ENCODE measurements at places on chromosomes 4 and X. TPM values are rescaled to one million over a fixed set of nuclear protein-coding genes. Genes with fewer than 3 reads are reported as not detected.

GRCh38 chr4:78876568-78877320, 62.5 kb downstream of the PAQR3 start:
- no peak overlapping the region for H3K27ac ChIP-seq
- no peak for DNase-seq
- no peaks in the 10 kb centered on the region for H3K27me3 ChIP-seq
- peaks cover 11% of the 10 kb centered on the region for H3K36me3 ChIP-seq
- no peaks in the 10 kb centered on the region for H3K4me1 ChIP-seq

- peaks cover 9% of the 10 kb centered on the region for H3K4me1 ChIP-seq
- DNase-seq = no peak
- no peaks in the 10 kb centered on the region for H3K36me3 ChIP-seq
- no peak overlapping the region for H3K4me3 ChIP-seq
These were observed 21.4 kb downstream of the GAB3 start for GRCh38 chrX:154729439-154729838.

GRCh38 chr4:1082215-1083182, 30.9 kb downstream of the RNF212 start:
- H3K36me3 ChIP-seq = no peaks in the 10 kb centered on the region
- no peaks in the 10 kb centered on the region for H3K27me3 ChIP-seq
- peak overlapping the region; percentile 27 for H3K4me3 ChIP-seq
- peaks cover 7% of the 10 kb centered on the region for H3K4me1 ChIP-seq
- no peak overlapping the region for H3K27ac ChIP-seq
- DNase-seq = peak; percentile 91

DNA sequence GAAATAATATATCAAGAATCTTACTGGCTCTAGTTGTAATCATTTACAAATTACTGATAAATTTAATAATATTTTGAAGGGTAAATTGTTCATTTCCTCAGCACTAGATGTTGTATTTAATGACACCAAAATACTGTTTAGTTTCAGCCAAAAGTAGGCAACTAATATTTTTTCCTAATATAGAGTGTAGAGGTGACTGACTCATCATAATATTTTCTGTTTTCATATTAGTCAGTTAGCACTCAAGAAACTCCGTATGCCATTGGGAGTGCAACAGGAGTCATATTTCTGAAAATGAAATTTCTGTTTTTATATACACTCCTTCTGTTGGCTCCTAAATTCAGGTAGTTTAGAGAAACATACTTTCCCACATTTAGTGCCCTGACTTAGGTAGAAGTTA, 36.6 kb upstream of the PTPN13 start:
- H3K4me1 ChIP-seq = no peaks in the 10 kb centered on the region
- no peak overlapping the region for H3K27ac ChIP-seq
- no peaks in the 10 kb centered on the region for H3K27me3 ChIP-seq

GRCh38 chrX:134026565-134027311, 41.3 kb upstream of the GPC3 start:
- DNase-seq = no peak
- H3K27ac ChIP-seq = no peak overlapping the region
- peak overlapping the region; percentile 34 for H3K4me3 ChIP-seq
- H3K27me3 ChIP-seq = no peaks in the 10 kb centered on the region
- no peaks in the 10 kb centered on the region for H3K36me3 ChIP-seq

- no peak overlapping the region for H3K27ac ChIP-seq
- DNase-seq = no peak
- H3K36me3 ChIP-seq = peaks cover 6% of the 10 kb centered on the region
- H3K4me1 ChIP-seq = no peaks in the 10 kb centered on the region
These were observed 14.3 kb downstream of the FGFR3 start for GRCh38 chr4:1807332-1807777.

- DNase-seq = no peak
- H3K36me3 ChIP-seq = no peaks in the 10 kb centered on the region
- H3K27ac ChIP-seq = peak overlapping the region; percentile 70
- peak overlapping the region; percentile 55 for H3K4me3 ChIP-seq
- no peaks in the 10 kb centered on the region for H3K4me1 ChIP-seq
These were observed 18.1 kb upstream of the CHRNA9 start for GRCh38 chr4:40316782-40317635.

- H3K4me3 ChIP-seq = no peak overlapping the region
- H3K27ac ChIP-seq = no peak overlapping the region
- no peaks in the 10 kb centered on the region for H3K36me3 ChIP-seq
- no peaks in the 10 kb centered on the region for H3K27me3 ChIP-seq
These were observed 1085.3 kb upstream of the PCDH10 start for GRCh38 chr4:132063829-132064228.

GRCh38 chrX:104427693-104428092, 138.3 kb upstream of the IL1RAPL2 start:
- H3K27me3 ChIP-seq = no peaks in the 10 kb centered on the region
- no peaks in the 10 kb centered on the region for H3K4me1 ChIP-seq
- no peak overlapping the region for H3K27ac ChIP-seq
- no peak overlapping the region for H3K4me3 ChIP-seq
- DNase-seq = no peak
- no peaks in the 10 kb centered on the region for H3K36me3 ChIP-seq

- no peak within 1 kb of the TSS for H3K4me3 ChIP-seq
- no peak for DNase-seq
- H3K36me3 ChIP-seq = no peaks in the 10 kb centered on the region
- no peaks in the 10 kb centered on the region for H3K4me1 ChIP-seq
- no peak within 1 kb of the TSS for H3K27ac ChIP-seq
- no peaks in the 10 kb centered on the region for H3K27me3 ChIP-seq
These were observed at the start of gene UGT2B17 for GRCh38 chr4:68576272-68577125. Gene UGT2B17 (minus strand): TSS chr4:68576322. CDS start chr4:68568484, 7,838 bp downstream.

GRCh38 chr4:48275686-48276085, 6.0 kb upstream of the TEC start:
- H3K36me3 ChIP-seq = no peaks in the 10 kb centered on the region
- no peaks in the 10 kb centered on the region for H3K4me1 ChIP-seq
- H3K4me3 ChIP-seq = no peak overlapping the region

DNA sequence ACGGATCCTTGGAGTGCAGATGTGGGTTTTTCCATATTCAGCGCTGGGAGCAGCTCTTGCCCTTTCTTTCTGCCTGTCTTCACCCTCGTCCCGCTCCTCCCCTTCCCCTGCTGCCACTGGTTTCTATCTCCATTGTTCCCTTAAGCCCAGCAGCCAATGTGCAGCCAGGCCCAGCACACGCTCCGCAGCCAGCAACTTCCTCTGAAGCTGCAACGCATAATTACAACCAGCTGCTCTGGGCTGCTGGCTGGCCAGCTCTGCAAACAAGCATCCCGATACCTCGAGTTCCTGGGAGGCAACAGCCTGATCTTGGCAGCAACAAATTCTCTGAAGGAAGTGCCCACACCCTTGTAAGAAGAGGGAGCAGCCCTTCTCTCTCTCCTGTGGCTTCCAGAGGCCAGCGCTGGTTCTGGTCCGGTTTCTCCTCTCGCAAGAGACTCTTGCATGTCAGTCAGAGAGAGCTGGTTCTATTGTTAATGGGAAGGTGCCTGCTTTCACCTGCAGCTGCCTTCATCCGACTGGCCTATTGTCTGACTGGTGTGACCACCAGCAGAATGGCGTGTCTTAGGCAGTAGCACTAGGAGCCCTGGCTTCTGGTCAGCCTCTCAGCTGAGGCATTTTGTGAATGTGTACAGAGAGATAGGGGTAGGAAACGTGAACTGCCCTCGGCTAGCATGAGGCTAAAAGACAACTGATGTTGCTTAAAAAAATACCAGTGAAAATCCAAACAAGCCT, 83.8 kb upstream of the MAML3 start:
- no peaks in the 10 kb centered on the region for H3K36me3 ChIP-seq
- H3K27ac ChIP-seq = peak overlapping the region; percentile 62
- DNase-seq = peak; percentile 79
- peaks cover 19% of the 10 kb centered on the region for H3K4me1 ChIP-seq
- no peaks in the 10 kb centered on the region for H3K27me3 ChIP-seq
- H3K4me3 ChIP-seq = peak overlapping the region; percentile 52

DNA sequence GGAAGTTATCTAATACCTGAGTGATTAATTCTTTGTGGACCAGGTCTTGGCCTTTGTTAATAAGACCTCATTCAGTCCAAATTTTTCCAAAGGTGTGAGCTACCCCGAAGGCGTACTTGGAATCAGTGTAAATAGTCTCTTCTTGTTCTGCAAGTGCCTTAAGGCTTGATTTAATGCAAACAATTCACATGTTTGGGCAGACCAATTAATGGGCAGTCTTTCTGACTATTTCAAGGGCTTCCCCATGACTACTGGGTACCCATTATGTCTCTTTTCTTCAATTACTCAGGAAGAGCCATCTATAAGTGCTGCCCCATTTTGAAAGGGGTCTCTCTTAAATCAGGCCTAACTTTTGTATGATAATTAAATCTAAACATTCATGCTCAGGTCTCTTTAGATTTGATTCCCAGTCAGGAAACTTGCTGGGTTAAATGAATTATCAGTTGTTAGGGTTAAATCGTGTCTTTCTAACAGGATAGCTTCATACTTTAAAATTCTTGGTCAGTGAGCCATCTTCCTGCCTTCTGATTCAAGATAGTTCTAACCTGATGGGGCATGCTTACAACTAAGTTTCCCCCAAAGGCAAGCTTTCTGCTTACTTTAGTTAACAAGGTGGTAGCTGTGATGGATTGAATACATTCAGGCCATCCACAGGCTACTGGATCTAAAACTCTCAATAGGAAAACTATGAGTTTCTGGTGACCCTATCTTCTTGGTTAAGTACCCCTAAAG, 179.6 kb downstream of the CCNG2 start:
- no peaks in the 10 kb centered on the region for H3K27me3 ChIP-seq
- no peaks in the 10 kb centered on the region for H3K36me3 ChIP-seq
- no peak overlapping the region for H3K27ac ChIP-seq
- H3K4me3 ChIP-seq = no peak overlapping the region

DNA sequence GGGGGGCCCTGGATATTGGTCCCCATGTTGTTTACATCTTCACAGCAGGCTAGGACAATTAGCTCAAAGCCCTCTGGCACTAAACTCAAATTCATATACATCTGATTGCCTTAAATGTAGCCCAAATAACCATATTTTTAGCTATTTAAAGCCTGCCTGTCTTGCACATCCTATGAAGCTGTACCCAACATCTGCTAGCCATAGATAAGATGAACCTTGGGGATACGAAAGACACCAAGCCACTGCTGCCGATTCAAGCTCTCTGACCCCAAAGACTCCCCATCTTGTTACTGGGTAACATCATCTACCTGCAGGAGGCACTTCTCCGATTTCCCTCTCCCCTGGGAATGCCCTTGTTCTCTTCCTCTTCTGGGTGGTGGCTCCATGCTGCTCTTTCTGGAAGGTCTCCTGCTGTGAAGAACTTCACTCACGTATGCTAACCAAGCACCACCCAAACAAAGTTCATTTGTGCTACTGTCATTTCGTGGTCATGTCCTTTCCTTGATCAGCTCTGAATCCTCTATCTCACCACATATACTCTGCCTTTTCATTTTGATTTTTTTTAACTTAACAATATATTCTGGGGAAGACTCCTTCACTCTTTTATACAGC, 107.7 kb upstream of the ATXN3L start:
- DNase-seq = no peak
- H3K27me3 ChIP-seq = no peaks in the 10 kb centered on the region
- no peaks in the 10 kb centered on the region for H3K36me3 ChIP-seq
- peaks cover 3% of the 10 kb centered on the region for H3K4me1 ChIP-seq
- no peak overlapping the region for H3K4me3 ChIP-seq
- no peak overlapping the region for H3K27ac ChIP-seq

- H3K36me3 ChIP-seq = no peaks in the 10 kb centered on the region
- H3K27ac ChIP-seq = no peak overlapping the region
- H3K4me1 ChIP-seq = no peaks in the 10 kb centered on the region
- H3K27me3 ChIP-seq = no peaks in the 10 kb centered on the region
These were observed 10.5 kb upstream of the TLR3 start for GRCh38 chr4:186058253-186058979.

GRCh38 chr4:186981161-186981560, 257.5 kb upstream of the FAT1 start:
- H3K36me3 ChIP-seq = no peaks in the 10 kb centered on the region
- no peak for DNase-seq
- H3K4me1 ChIP-seq = no peaks in the 10 kb centered on the region
- H3K27ac ChIP-seq = no peak overlapping the region
- no peaks in the 10 kb centered on the region for H3K27me3 ChIP-seq
- H3K4me3 ChIP-seq = no peak overlapping the region

DNA sequence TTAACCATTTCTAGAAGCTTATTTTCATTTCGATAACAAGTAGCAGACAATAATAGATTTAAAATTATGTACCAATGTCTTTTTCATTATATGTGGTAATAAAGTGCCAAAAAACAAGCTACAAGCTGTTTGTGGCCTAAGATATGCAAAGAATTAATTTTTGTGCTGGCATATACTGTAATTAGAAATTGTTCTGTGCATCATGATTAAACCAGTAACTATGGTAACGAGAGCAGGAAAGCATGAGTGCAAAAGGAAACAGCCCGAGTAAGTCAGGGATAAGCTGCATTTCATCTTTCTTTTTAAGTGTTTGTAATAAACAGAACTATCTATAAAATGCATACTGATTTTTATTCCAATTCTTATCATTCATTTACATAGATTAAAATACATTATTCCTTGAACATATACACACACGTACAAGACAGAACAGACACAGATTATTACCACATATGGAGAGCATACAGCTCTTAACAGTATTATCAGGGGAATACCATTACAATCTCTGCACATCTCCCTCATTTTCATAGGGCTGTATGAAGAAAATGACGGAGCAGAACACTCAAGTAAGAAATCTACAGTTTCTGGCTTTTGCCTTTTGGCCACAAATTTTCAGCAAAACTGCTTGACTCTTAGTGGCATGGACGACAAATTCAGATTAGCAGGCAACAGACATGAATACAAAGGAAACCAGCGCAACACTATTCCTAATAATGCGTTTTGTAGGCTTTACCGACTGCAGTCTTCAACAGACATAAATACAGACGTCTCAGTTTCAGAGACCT, 121.3 kb upstream of the WDR17 start:
- no peak overlapping the region for H3K27ac ChIP-seq
- no peaks in the 10 kb centered on the region for H3K4me1 ChIP-seq
- H3K36me3 ChIP-seq = no peaks in the 10 kb centered on the region
- no peak overlapping the region for H3K4me3 ChIP-seq
- DNase-seq = no peak

DNA sequence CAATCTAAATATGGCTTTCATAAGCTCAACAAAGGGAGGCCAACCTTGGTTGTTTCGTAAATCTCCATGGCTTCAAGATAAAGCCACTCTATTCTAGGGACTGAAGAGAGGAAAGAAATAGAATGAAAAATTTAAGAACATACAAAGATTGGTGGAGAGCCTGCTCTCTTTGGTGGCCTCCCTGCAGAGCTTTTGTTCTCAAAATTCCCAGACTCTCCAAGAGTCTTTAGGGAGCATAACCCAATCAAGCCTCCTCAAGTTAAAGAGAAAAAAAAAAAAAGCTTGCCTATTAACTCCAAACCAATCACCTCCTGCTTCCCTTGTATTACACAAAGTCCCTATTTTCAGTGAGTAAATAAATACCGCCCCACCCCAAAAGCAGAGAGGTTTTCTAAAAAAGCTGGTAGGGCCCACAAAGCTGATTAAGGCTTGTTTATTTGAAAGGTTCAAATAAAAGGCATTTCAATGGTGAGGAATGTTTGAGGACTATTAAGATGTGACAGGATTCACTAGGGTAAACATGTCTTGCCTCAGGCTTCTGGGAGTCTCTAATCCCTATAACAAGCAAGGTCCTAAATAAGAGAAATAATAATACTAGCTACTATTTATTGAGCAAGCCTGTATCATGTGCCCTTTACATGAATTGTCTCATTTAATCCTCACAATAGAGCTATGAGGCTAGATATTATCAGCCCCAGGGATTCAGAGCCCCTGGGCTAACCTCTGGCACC, 71.6 kb downstream of the GPC3 start:
- H3K27me3 ChIP-seq = no peaks in the 10 kb centered on the region
- DNase-seq = no peak
- H3K27ac ChIP-seq = no peak overlapping the region
- no peaks in the 10 kb centered on the region for H3K4me1 ChIP-seq

The DKK2 gene
- total RNA-seq = 10.3 TPM

The PPARGC1A gene
- total RNA-seq = 1.7 TPM

The PNMA6F gene
- total RNA-seq = not detected

The GLUD2 gene
- 2.1 TPM for total RNA-seq

The EDA gene
- total RNA-seq = 1.7 TPM

The PRMT9 gene
- 1.6 TPM for total RNA-seq

The S100P gene
- total RNA-seq = not detected

The SSX2B gene
- total RNA-seq = not detected
